GM23248 (cell line): ENCODE measurements at places on chromosomes 4 and X. TPM values are rescaled to one million over a fixed set of nuclear protein-coding genes. Genes with fewer than 3 reads are reported as not detected.

GRCh38 chr4:168907119-168907698, 102.8 kb downstream of the CBR4 start:
- DNase-seq = peak; percentile 40

GRCh38 chr4:25795566-25796454, 67.0 kb downstream of the SEL1L3 start:
- peak; percentile 95 for DNase-seq

DNA sequence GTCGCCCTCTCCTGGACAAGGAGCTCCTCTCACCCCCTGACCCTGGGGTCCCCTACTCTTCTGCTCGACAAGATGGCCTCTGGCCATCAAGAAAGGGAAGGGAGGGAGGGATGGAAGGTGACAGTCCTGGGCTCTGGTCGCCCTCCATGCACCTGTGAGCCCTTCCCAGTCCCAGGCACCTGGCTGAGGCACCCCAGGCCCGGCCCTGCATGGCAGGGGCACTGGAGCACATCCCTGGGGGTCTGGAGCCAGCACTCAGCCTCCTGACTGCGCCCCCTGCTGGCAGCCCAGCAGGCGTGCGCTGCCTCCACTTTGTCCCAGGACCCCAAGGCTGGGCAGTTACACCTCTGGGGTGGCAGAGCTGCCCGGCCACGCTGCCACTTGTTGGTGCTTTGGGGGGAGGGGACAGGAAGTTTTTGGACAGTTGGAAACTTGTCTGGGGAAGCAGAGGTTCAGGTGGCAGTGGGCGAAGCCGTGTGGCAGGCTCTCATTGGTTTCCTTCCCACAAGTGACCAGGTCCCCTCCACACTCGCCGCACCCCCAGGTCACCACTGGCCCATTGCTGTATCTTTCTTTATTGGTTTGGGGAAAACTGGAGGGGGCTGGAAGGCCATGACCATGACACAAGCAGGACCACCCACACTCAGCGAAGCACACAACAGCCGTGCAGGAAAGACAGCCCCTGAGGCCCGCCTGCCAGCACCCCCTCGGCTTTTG, 4.3 kb downstream of the PNCK start:
- DNase-seq = peak; percentile 41

- DNase-seq = no peak
These were observed 200.3 kb downstream of the STPG2 start for GRCh38 chr4:97942951-97943350.

DNA sequence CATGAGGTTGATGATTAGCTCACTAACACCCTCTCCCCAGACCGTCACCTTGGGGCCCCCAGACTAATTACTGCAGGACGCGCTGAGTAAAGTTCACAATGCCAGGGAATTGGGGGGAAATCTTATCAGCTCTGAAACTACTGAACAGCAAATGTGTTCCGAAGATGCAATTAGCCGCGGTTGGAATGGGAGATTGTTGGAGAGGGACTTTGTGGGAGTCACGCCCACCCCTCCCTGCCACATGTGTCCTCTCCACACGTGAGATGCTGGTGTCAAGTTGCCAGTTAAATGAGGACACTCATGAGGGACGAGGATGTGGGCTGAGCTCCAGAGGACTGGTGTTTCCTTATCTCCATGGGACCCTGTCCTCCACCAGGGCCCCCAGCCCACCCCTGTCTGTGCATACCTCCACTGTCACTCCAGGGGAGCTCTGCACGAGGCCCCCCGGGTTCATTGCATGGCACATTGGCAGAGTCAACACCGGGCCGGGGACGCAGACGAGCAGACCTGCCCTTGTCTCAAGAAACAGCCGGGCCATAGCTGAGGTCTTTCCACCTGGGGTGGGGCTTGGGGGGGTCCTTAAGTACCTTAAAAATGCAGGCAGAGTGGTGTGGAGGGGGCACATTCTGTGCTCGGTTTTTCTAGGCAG, 175.4 kb upstream of the PSAPL1 start:
- DNase-seq = no peak

DNA sequence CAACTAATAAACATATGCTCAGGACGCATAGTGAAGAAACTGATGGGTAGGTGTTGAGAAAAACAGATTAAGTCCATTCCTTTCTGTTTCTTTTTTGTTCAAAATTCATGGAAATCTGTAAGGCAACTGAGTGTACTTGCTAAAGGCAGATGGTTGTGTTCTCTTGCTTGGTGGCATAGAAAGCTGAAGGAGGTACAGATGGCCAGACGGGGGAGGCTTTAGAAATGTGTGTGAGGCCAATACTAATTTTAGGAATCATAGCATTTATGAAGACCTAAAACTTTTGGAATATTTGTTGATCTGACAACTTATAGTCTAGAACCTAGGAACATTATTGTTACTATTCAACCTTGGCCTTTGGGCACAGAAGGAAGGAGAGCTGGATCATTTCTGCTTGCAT, 56.8 kb upstream of the EMCN start:
- no peak for DNase-seq

DNA sequence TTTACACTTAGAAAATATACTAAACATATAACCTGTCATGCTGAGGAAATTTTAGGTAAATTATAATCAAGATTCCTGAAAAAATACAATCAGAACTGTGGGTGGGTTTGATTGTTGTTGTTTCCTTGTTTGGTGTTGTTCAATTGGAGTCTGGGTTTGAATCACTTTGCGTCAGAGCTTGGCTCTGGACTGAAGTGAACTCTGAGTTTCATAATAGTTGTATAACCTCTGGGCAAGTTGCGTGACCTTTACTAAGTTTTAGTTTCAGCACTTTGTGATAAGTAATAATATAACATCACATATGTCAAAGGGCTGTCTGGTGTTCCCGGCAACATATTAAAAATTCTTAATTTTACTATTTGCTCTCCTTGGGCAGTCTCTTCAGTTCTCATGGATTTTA, 758.1 kb downstream of the RAPGEF2 start:
- no peak for DNase-seq

GRCh38 chr4:113472864-113473263, 288.7 kb downstream of the CAMK2D start:
- DNase-seq = peak; percentile 23

- no peak for DNase-seq
These were observed 30.3 kb upstream of the SLC2A9 start for GRCh38 chr4:10051517-10052135.

DNA sequence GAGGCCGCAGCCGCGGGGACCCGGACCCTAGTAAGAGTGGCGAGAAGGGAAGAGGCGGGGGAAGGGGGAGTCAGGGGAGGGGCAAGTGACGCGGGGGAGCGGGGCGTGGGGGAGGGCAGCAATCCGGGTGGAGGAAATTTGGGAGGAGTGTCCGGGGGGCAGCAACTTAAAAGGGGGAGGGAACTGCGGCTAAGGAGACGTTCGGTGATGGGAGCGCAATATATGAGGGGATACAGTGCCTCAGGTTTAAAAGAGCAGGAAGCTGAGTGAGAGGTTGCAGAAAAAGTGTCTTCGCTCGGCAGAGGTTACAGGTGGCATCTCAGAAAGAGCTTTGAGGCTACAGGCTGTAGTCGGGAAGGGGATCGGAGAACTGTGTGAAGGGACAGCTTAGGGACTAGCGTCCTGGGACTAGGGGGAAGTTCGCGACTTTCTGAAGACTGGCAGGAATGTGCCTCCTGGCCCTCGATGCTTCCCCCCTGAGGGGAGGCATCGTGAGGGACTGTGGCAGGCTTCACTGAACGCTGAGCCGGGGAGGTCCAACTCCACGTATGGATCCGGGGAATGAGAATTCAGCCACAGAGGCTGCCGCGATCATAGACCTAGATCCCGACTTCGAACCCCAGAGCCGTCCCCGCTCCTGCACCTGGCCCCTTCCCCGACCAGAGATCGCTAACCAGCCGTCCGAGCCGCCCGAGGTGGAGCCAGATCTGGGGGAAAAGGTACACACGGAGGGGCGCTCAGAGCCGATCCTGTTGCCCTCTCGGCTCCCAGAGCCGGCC, 519 bp downstream of the FOXO4 start:
- peak; percentile 28 for DNase-seq

GRCh38 chrX:114101081-114101480, 482.8 kb upstream of the HTR2C start:
- no peak for DNase-seq

- no peak for DNase-seq
These were observed 493.4 kb downstream of the IQCM start for GRCh38 chr4:149322203-149322602.

DNA sequence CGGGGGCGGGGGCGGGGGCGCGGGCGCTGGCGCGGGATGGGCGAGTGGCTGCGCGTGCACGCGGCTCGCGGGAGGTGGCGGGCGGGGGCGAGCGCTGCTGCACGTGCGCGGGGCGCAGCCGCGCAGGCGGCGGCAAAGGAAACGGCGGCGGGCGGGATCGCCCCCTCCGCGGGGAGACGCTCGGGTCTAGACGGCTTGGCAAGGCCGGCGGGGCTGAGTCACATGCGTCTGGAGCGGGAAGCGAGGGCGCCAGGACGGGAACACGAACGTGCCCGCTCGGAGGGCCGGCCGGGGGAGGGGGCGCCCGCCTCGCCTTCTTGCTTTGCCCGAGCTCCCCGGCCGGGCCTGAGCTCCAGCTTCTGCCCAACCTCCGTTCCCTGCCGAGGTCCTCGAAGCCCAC, 4.3 kb upstream of the HAUS7 start:
- DNase-seq = peak; percentile 83

- DNase-seq = no peak
These were observed 23.1 kb upstream of the TMEM184C start for GRCh38 chr4:147594107-147594506.

The MAOB gene
- not detected in 2 replicates for total RNA-seq

The FATE1 gene
- total RNA-seq = not detected in 2 replicates

The UNC5C gene
- total RNA-seq = not detected in 2 replicates

The TMSB15B gene
- 0.63 and 1.4 TPM in 2 replicates for total RNA-seq

The FAM47A gene
- total RNA-seq = not detected in 2 replicates
